ENCODE measurements at places on chromosomes 4 and X.

GRCh38 chr4:3077796-3078195 lies 3.3 kb downstream of the HTT start:
- no peak for DNase-seq

GRCh38 chr4:55346851-55347255 lies 811 bp downstream of the SRD5A3 start:
- no peak for DNase-seq

- DNase-seq, result no peak
Observed at GRCh38 chrX:67961516-67961915, 417.7 kb downstream of the AR start.

GRCh38 chrX:123399709-123400108 lies 215.6 kb downstream of the GRIA3 start:
- DNase-seq, result no peak

DNA sequence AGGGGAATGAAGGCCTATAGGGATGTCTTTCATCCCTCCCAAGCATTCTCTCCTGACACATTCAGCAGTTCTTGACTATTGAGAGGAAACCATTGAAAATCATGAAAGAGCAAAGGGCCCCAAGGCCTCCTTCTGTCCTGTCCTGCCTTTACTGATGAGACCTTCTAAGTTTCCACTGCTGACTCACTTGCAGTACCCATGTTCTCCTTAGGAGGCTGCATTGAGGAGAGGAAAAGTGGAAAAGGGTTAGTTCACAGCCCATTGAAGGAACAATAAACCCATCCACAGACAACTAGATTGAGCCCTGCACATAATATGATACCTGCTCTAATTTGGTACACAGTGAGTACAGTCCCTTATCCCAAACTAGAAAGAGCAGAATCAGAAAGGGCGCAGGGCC lies 115.1 kb upstream of the PNPLA4 start:
- no peak for DNase-seq

DNA sequence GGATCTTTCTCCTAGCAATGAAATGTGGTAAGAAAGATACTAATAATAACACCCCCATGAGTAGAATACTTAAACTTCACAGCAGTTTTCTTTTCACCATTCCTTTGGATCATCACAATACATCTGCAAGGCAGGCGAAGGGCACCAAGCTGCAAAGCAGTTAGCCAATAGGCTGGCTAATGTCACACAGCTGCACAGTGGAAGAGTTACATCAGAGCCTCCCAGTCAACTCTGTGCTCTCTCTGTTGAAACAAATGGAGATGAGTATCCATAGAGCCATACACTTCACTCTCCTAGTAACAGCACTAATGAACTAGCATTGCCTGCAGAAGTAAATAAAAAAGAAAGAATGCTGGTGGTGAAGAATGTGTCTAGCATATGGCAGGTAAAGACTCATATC lies 139.0 kb downstream of the ATG4A start:
- no peak for DNase-seq

GRCh38 chr4:13654162-13654797 lies 26.8 kb upstream of the BOD1L1 start:
- DNase-seq, result peak; percentile 76

- DNase-seq, result peak; percentile 50
Observed at GRCh38 chrX:78105944-78106650, 2.0 kb downstream of the PGK1 start.

GRCh38 chr4:128279624-128280225 lies 7.9 kb downstream of the PGRMC2 start:
- no peak for DNase-seq

GRCh38 chrX:95318882-95319281 lies 1365.8 kb upstream of the DIAPH2 start:
- no peak for DNase-seq

DNA sequence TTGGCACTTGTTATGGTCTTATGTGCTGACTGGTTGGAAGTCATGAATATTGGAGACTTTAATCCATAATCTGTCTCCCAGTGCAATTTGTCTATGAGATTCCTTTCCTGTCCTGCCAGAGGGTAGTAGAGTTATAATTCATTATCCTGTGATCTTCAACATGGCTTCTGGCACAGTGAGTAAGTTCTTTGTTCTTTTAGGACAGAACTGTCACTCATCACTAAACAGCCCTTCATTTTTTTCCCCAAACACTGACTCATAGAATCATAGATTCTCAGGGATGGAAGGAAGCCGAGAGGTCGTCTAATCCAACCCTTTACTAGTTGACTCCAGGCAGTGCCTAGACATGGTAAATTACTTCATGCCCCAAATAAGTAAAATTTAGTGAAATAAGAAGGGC lies 78.4 kb downstream of the LUZP4 start:
- DNase-seq, result no peak

DNA sequence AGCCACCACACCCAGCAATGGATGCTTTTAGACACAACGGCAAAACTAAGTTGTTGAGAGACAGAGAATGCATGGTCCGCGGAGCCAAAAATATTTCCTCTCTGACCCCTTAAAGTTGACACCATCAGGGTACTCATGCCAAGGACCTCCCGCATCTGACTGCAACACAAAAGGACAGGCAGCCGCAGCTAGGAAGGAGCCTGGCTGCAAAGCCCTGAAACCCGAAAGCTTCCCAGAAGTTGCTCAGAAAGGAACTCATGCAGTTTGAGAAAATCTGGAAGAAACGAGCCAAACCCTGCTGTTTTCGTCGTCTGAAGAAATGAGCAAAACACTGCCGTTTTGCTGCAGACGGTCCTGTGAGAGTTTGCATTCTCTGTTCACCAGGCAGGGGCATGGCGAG lies 16.5 kb downstream of the DHRSX start:
- DNase-seq, result no peak

DNA sequence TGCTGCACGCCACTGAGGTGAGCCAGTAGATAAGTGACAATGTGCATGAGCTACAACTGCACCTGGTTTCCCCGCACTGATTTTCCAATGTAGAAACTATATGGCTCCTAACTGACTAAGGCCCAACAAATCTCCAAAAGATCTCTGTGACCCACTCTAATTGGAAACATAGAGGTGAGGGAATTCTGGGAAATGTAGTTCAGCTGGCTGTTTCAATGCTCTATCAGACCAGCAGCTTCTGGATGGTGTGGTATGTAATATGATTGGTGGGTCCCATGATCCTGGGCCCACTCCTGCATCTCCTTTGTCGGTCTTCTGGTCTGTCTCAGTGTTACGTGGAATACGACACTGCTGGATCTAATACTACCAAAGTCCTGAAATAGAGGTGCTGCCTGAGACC lies 18.6 kb downstream of the CCDC160 start:
- DNase-seq, result no peak

- DNase-seq, result no peak
Observed at GRCh38 chrX:30278365-30278764, 30.8 kb downstream of the NR0B1 start.

GRCh38 chrX:115284877-115285276 lies 4.6 kb upstream of the LUZP4 start:
- no peak for DNase-seq

DNA sequence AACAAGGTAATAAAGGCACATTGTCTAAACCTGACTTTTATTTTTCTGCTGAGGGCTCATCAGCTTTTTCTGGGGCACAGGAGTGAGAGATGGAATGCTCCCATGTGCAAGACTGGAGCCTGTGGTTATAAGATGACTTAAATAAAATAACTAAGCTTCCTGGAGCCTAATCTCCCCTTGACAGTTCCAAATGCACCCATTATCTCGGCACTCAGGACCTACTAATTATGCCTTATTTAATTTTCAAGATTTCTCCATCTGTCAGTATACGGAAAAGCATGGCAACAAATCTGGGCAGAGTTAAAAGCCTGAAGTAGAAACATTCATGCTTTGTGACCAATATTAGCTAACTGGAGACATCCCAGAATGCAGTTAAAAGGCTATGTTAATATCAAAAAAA lies 416.7 kb upstream of the TEX13C start:
- DNase-seq, result no peak

- DNase-seq, result no peak
Observed at GRCh38 chr4:74258963-74259362, 49.3 kb upstream of the EPGN start.

DNA sequence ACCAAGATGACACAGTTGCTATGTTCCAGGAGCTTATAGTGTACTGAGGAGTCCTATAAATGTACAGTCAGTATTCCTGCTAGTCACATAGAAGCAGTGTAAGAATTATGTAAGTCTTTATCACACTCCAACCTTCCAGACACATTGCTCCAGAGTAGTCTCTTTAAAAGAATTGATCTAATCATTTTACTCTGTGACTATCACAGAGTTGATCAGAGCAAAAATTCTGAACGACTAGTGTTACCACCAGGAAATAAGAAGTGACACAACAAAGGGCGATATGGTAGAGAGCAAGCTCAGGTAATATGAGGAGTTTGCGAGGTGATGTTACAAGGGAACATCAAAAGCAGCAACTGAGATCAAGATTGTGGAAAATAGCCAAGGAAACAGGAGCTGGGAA lies 9.0 kb upstream of the HPF1 start:
- no peak for DNase-seq

GRCh38 chrX:107470971-107471370 lies 21.5 kb downstream of the FRMPD3 start:
- DNase-seq, result no peak

GRCh38 chr4:5858020-5858769 lies 34.7 kb downstream of the CRMP1 start:
- DNase-seq, result no peak

- DNase-seq, result no peak
Observed at GRCh38 chrX:4570151-4570550, 856.7 kb upstream of the PRKX start.

DNA sequence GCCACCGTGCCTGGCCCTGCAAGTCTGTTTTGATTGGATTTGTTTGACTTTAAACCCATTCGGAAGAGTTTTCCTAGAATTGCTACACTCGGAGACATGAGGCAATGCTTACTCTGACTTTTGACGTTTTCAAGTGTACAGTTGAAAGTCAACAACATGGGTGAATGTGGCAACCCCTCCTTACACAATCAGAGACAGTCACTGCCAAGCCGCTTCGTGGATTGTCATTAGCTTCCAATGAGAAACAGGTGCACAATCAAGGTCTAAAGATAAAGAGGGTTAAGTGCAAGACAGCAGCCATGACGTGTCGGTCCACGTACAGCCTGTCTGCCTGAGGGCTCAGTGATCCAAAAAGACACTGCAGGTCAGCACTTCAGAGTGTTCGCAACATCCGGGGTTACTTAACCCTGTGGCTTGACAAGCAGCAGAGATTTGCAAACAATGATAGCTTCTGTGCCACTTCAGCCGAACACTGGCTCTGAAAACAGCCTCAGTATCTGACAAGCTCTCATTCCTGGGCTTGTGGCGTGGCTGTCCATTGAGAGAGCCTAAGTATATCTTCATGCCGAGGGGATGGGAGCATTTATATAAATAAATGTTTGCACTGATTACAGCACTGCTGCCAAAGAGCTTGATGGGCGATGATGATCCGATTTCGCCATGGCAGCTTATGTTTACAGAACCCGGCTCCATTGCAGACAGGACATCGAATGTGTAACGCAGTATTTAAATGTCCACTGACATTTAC lies 180.0 kb downstream of the DHRSX start:
- DNase-seq, result no peak

GRCh38 chrX:117989512-117989911 lies 127.1 kb downstream of the KLHL13 start:
- no peak for DNase-seq

- no peak for DNase-seq
Observed at GRCh38 chr4:35494955-35495354, 749.4 kb downstream of the ARAP2 start.

DNA sequence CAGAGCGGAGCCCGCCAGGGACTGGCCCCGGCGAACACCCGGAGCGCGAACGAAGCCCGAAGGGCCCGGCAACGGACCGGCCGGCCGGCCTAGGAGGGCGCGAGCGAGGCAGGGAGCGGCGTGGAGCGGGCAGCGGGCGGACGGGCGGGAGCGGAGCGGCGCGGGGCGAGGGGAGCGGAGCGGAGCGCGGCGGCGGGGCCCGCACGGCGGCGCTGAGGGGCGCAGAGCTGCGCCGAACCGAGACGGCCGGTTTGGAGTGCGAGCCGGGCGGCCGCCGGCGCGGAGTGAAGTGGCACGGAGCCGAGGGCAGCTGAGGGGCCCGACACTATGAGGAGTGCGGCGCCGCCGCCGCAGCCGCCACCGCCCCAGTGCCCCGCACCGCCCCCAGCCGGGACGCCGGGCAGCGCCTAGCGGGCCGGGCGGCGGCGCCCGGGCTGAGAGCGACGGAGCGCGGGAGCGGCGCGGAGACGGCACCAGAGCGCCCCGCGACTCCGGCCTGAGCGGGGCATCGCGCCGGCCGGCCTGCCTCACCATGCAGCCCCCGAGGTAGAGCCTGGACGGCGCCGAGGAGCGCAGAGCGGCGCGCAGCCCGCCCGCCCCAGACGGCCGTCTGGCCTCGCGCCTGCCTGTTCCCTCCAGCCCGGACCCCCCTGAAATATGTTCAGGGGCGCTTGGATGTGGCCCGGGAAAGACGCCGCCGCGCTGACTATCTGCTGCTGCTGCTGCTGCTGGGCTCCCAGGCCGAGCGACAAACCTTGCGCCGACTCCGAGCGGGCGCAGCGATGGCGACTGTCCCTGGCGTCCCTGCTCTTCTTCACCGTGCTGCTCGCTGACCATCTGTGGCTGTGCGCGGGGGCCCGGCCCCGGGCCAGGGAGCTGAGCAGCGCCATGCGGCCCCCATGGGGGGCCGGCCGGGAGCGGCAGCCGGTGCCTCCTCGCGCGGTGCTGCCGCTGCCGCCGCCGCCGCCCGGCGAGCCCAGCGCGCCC lies 793 bp downstream of the NALF2 start:
- no peak for DNase-seq

DNA sequence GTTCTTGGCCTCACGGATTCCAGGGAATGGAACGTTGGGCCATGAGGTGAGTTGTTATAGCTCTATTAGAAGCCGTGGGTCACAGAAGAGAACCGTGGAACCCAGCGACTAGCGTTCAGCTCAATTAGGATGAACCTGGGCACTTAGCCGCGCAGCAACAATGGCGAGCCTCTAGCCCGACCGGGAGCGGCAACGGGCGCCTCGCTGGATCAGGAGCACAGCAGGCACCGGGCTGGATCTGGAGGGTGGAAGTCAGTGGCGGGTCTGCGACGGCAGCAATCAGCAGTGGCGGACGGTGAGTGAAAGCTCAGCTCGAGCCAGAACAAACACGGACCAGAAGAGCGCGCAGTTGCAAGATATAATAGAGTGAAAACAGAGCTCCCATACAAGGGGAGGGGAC lies 34.2 kb downstream of the AGA start:
- DNase-seq, result no peak

- DNase-seq, result no peak
Observed at GRCh38 chr4:94721310-94721709, 36.4 kb upstream of the BMPR1B start.

- DNase-seq, result no peak
Observed at GRCh38 chr4:37400241-37400881, 155.8 kb downstream of the NWD2 start.

DNA sequence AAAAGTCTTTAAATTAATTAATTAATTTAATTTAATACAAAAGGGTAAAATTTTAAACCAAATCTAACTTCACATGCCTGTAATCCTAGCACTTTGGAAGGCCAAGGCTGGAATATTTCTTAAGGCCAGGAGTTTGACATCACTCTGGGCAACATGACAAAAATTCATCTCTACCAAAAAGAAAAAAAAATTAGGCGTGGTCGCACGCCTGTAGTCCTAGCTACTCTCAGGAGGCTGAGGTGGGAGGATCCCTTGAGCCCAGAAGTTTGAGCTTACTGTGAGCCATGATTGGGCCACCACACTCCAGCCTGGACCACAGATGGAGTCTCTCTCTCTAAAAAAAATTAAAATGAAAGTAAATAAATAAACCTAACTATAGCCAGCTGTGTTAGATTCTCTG lies 39.2 kb upstream of the ANTXR2 start:
- no peak for DNase-seq
